ENCODE measurements at places on chromosomes 16 and 17. TPM values are rescaled to one million over a fixed set of nuclear protein-coding genes. Genes with fewer than 3 reads are reported as not detected.

CCP110 gene
- 9.4 TPM for total RNA-seq

FOXO3B gene
- total RNA-seq, result 0.85 TPM

CYGB gene
- 15.3 TPM for total RNA-seq

MLYCD gene
- 13.5 TPM for total RNA-seq

SHISA9 gene
- total RNA-seq, result 0.28 TPM
